ENCODE measurements at places on chromosomes 5 and 9.

DNA sequence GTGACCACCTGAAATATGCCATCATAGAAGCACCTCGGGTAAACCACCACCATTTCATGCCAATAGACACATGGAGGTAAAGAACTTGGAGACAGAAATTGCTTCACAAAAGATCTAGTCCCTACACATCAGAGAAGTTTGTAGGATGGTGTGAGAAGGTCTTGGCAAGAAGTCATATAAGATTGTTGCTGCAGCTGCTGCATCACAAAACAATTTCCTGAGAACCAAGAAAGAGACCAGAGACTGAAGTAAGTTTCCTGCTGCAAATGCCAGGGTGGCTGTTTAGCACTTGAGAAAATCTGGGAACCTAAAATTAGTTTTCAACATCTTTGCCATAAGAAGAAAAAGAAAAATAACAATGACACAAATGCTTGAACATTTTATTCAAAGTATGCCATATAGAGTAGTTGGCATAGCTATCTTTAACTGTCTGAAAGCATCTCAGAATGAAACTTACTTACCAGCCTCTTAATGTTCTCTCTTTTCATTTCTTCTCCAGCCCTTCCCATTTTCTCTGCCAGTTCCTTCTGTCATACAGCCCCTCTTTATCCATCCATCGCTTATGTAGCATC, 114.3 kb downstream of the KCTD16 start:
- no peak for DNase-seq

GRCh38 chr9:132481053-132481849, 71.2 kb downstream of the CFAP77 start:
- no peak for DNase-seq

DNA sequence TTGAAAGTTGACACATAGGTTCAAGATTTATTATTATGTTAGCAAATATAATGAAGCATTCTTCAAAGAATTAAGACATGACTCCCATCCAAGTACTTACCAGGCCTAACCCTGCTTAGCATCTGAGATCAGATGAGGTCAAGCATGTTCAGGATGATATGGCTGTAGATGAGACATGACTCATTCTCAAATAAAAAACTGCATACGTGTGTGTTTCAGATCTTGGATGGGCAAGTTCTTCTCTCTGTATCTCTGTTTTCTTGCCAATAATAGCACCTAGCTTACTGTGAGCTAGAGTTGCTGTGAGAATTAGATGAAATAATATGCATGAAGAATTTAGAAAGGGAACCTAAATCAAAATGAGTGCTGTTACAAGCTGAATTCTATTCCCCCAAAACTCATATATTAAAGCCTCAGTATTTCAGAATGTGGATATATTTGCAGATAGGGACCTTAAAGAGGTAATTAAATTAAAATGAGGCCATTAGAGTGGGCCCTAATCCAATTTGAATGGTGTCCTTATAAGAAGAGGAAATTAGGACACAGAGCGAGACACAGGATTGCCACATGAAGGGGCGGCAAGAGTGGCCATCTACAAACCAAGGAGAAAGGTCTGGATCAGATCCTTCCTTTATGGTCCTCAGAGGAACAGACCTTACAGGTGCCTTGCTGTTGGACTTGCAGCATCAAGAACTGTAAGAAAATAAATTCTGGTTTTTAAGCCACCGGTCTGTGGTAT, 146.2 kb downstream of the MARCHF11 start:
- DNase-seq, result no peak

DNA sequence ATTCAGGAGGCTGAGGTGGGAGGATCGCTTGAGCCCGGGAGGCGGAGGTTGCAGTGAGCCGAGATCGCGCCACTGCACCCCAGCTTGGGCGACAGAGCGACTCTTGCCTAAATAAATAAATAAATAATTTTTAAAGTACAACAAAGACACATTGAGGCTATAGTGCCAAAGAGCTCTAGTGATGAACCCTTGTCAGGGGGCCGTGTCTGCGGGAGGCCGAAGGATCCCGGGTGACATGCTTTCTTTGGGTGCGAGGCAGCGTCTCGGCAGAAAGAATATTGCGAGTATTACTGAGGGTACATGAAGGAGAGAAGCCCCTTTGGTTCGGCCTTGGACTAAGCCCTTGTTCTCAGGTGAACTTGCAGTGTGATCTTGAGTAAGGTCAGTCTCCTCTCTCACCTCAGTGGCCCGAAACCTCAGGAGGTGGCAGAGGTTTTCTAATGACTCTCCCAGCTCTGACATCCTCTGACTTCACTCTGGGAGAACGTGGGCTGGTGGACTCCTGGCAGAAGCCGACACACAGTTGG, 397 bp upstream of the RECK start:
- no peak for DNase-seq

DNA sequence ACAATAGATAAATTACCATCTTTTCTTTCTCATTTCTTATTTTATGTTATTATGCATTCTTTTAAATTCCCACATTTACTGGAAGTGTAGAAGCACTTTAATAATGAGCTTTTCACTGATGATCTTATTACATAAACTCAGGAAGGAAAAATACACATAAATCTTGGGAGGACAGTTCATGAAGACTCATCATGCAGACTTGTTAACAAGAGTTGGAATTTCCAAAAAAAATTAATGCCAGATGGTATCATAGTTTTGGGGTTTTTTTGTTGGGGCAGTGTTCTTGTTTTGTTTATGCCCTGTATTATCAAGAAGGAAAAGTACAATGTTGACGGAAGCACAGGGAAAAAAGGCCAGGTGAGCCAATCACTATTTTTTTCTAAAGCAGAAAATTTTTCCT, 35.1 kb downstream of the CEMIP2 start:
- no peak for DNase-seq

DNA sequence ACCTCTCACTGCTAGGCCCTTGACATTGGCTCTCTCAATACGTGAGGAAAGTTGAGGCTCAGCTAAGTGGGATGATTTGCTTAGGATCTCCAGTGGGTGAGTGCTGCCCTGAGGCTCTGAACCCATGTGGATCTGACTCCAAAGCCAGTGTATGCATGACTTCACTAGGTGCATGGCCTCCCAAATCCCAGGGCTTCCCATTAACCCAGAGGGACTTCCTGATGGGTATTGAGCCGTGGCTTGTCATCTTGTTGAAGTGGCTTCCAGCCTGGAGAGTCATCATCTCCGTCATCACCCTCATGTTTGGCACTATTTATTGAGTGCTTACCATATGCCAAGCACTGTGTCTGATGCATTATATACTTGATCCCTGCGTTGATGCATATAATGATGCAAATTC, 37.3 kb upstream of the TEX48 start:
- DNase-seq, result no peak

GRCh38 chr5:163861670-163862069, 356.3 kb downstream of the MAT2B start:
- no peak for DNase-seq
